ENCODE measurements at places on chromosomes 11 and 22. TPM values are rescaled to one million over a fixed set of nuclear protein-coding genes. Genes with fewer than 3 reads are reported as not detected.

Gene KCNQ1
- not detected for total RNA-seq

Gene OTOG
- total RNA-seq = not detected

Gene POU2AF3
- total RNA-seq = not detected

Gene TTC36
- 1.6 TPM for total RNA-seq

Gene LRRC32
- total RNA-seq = 57.1 TPM
